ENCODE measurements at places on chromosomes 6 and 20. TPM values are rescaled to one million over a fixed set of nuclear protein-coding genes. Genes with fewer than 3 reads are reported as not detected.

DNA sequence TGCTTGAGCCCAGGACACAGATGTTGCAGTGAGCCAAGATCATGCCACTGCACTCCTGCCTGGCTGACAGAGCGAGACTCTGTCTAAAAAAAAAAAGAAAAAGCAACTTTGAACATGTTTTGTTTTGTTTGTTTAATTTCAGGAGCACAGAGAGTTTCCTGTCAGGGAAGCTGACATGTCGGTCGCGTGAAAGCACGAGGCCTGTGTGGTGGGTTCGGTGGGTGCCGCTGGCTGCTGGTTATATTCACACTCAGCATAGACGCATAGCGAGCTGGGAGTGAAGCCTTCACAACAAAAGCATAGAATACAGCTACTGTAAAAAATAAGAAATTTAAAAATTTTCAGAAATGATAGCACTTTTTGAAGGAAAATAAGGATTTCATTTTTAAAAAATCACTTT is 14.5 kb downstream of the MTG2 start:
- H3K27me3 ChIP-seq: no peaks in the 10 kb centered on the region
- no peak overlapping the region for H3K27ac ChIP-seq
- no peaks in the 10 kb centered on the region for H3K4me1 ChIP-seq

- H3K36me3 ChIP-seq: peaks cover 30% of the 10 kb centered on the region
- no peak for DNase-seq
- no peak overlapping the region for H3K4me3 ChIP-seq
- H3K27me3 ChIP-seq: no peaks in the 10 kb centered on the region
- no peak overlapping the region for H3K27ac ChIP-seq
Observed at GRCh38 chr20:33627577-33628216, 34.4 kb upstream of the C20orf144 start.

Gene MTO1
- polyA plus RNA-seq: 9.9 TPM

- H3K36me3 ChIP-seq: no peaks in the 10 kb centered on the region
- no peaks in the 10 kb centered on the region for H3K4me1 ChIP-seq
- H3K4me3 ChIP-seq: no peak overlapping the region
- DNase-seq: no peak
- H3K27ac ChIP-seq: no peak overlapping the region
Observed at GRCh38 chr20:60804240-60804917, 447.7 kb upstream of the CDH4 start.

GRCh38 chr6:52389626-52390360 is 27.8 kb downstream of the PAQR8 start:
- DNase-seq: peak; percentile 63
- no peaks in the 10 kb centered on the region for H3K36me3 ChIP-seq
- H3K27ac ChIP-seq: peak overlapping the region; percentile 79
- peak overlapping the region; percentile 31 for H3K4me3 ChIP-seq

- no peak overlapping the region for H3K27ac ChIP-seq
- no peaks in the 10 kb centered on the region for H3K4me1 ChIP-seq
- H3K4me3 ChIP-seq: no peak overlapping the region
Observed at GRCh38 chr6:163466839-163467390, 52.4 kb downstream of the QKI start.

GRCh38 chr20:23126281-23127061 is 40.3 kb upstream of the CD93 start:
- no peaks in the 10 kb centered on the region for H3K36me3 ChIP-seq
- H3K4me3 ChIP-seq: no peak overlapping the region
- no peak overlapping the region for H3K27ac ChIP-seq
- DNase-seq: no peak

All from SK-N-SH (cell line).